ENCODE measurements at places on chromosomes 3 and 15.
A peak's percentile ranks its signal among the peaks of the same experiment; 100 is the strongest.

- DNase-seq = no peak
Observed at GRCh38 chr3:111051354-111051753, 20.3 kb upstream of the NECTIN3 start.

DNA sequence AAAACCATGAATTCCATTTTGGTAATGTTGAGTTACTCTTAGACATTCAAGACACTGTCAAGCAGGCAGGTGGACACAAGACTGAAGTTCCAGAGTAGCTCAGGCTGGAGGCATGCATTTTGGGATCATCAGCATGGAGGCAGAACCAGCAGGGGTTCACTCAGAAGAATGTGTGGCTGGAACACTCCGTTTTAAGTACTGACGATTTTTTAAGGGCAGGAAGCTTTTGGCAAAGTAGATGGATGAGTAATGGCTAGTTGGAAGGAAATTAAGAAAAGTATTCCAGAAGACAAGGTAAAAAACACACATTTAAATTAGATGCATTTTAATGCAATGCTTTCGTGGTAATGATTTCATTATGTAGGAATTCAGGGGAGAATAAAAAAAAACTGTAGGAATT is 420.4 kb downstream of the ROBO2 start:
- DNase-seq = no peak

DNA sequence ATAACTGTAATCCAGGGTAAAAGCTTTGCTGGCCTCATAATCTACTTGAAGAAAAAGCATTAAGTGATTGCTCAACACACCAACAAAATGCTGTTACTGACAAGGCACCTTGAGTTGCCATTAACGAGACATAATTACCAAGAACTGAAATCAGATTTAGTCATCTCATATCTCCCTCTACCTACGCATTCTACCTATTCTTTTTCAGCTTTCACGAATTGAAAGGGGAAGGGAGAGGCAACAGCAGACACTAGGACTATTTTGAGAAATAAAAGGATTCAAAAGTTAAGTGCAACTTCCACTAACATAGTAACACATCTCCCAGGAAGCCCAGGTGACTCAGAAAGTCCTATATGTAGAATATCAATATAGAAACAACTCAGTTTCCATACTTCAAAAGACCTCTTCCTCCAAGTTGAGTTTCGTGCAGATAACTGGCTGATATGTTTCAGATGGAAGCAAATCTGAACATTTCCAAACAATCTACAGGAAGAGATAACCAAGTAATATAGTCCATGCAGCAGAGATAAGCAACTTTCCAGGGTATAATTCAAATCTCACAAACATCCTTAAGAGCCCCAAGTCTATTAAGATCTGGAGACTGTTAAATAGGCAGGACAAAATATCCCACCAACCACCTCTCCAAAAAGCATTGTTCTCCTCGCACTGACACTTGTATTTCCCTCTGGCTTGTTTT is 1.9 kb downstream of the OSBPL10 start:
- DNase-seq = no peak

DNA sequence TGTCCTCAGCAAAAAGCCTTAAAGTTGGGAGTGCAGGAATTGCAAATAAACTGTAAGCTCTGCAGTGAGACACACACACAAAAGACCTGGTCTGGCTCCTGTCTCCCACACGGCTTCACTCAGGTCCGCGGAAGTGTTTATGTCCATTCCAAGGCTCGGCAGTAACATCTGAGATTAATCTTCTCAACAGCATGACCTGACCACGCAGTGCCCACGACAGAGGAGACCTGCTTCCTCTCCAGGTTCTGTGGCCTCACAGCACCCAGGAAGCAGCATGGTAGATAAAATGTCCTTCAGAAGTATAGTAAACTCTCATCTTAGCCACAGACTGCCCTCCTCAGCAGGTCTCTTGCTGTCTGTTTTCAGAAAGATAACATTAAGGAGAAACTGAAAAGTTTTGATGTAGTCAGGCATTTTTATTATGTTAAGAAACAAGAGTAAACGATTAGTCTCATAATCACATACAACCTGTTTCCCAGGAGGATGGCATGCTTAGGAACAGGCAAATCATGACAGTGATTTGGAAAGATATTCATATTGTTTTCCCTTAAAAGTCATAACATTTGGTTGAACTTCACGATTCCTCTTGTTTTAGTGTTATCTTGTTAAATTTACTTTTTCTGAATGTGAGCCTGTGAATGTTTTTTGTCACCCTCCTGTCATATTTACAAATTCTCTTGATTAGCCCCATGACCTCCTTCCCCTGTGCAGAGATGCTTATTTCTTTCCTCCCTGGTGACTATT is 34.6 kb downstream of the CD200R1L start:
- DNase-seq = no peak

DNA sequence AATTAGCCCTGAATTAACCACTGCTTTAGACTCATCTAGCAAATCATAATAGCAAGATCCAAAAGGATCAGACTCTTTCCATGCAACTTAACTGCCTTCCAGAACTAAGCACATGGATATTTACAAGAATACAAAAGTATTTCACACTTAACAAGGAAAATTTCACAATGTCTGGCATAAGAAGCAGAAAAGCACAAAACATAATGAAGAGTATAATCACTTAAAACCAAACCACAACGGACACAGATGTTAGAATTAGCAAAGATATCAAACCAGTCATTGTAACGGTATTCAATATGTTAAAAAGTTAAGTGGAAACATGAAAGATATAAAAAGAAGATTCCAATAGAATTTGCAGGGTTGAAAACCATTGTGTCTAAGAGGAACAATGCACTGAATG is 51.5 kb upstream of the COL6A6 start:
- no peak for DNase-seq

GRCh38 chr3:131543714-131544113 is 40.9 kb upstream of the MRPL3 start:
- DNase-seq = no peak

DNA sequence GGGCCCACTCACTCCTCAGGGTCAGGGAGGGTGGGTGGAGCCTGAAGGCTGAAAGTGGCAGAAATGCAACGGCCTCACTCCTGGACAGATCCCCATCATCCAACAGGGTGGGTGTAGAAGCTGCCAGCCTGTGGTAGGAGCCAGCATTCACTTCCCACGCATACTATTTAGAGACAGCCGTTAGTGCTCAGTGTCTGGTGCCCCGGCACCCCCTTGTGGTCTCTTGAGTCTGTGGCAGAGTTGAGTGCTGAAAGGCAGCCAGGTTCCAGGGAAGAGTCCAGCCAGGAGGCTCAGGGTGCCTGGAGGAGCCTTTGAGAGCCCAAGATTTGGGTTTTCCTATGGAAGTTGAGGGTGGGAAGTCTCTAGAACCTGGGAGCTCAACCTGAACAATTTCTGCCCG is 2.1 kb upstream of the GNAT1 start:
- peak; percentile 16 for DNase-seq

Measured in NCI-H1694 (cell line).